Cortex of kidney (tissue), 1 donor: ENCODE measurements at places on chromosomes 7 and 10.

- DNase-seq: no peak
These were observed 31.6 kb downstream of the FGF8 start for GRCh38 chr10:101744267-101744666.

DNA sequence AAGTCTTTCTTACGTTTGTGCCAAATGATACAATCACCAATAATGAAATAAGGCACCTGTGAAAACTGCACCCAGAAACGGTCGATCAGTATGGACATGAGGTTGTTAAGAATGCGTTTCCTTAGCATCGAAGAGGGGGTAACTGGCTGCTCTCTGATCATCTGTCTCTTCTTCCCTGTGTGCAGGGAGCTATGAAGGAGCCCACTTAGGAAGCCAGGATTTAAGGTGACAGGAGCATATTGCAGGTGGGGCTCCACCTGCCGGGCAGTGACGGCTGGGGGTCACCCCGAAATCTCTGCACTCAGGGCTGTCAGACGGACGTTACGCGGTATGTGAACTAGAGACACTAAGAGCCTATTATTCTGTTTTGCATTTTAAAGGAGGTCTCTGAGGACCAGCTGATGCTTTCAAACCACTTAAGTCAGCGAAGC is 64.5 kb downstream of the CARD11 start:
- DNase-seq: no peak

- no peak for DNase-seq
These were observed 8.9 kb downstream of the HOXA4 start for GRCh38 chr7:27121684-27122076.

DNA sequence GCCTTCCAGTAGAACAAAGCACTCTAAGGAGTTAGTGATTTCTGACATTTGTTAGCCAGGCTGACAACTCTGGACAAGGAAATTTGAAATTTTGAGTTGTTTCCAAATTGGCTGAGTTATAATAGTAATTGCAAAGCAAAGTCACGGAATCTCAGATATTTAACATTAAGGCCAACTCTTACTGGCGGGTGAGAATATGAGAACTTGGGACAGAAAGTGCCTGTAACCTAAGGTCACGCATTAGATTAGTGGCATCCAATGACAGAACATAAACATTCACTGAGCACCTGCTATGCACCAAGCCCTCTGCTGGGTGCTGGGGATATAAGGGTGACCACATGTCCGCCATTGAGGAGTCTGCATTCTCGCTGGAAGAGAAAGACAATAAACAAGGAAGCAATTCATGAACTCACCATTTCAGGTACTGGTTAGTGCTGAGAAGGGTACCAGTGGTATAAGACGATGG is 45.5 kb upstream of the CHST15 start:
- no peak for DNase-seq

- no peak for DNase-seq
These were observed 6.9 kb upstream of the UNC5B start for GRCh38 chr10:71205468-71205867.

GRCh38 chr10:118003126-118003525 is 43.6 kb downstream of the RAB11FIP2 start:
- no peak for DNase-seq
